ENCODE measurements at places on chromosomes 7 and 10. TPM values are rescaled to one million over a fixed set of nuclear protein-coding genes. Genes with fewer than 3 reads are reported as not detected.

TRIM50 gene
- total RNA-seq, result 1.3 TPM

XPNPEP1 gene
- total RNA-seq, result 86.4 TPM

PRKAR2B gene
- total RNA-seq, result 7.1 TPM

CREB3L2 gene
- 80.3 TPM for total RNA-seq

CADPS2 gene
- 38.4 TPM for total RNA-seq

HPSE2 gene
- total RNA-seq, result 12.4 TPM

TMEM213 gene
- 0.12 TPM for total RNA-seq

LIPF gene
- not detected for total RNA-seq

INSIG1 gene
- 256 TPM for total RNA-seq

OR6B1 gene
- not detected for total RNA-seq

CD36 gene
- 35.8 TPM for total RNA-seq

KIF20B gene
- total RNA-seq, result 2.9 TPM

AGAP9 gene
- 10.8 TPM for total RNA-seq

CFAP43 gene
- 1.9 TPM for total RNA-seq

DNA sequence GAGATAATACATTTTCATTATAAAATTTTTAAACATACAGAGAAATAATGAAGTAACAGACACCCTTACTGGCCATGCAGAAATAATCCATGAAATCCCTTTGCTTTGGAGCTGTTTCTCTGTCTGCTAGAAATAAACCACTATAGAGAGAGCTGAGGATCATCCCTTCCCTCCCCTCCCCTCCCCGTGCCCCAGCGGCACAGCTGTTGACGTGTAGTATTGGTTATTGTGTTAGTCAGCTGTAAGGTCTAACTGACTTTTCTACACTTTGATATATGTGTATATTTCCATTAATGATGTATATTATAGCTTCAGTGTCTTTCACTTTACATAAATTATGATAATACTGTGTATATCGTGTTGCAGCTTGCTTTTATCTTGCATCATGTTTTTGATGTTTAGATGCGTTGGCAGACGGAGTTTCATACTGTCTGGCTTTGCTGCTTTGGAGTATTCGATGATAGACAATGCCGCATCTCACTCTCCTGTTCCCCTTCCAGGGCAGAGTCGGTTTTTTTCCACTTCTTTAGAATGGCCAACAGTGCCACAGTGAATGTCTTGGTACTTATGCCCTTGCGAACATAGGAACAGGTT is 27.4 kb upstream of the GRID1 start:
- DNase-seq, result no peak

DNA sequence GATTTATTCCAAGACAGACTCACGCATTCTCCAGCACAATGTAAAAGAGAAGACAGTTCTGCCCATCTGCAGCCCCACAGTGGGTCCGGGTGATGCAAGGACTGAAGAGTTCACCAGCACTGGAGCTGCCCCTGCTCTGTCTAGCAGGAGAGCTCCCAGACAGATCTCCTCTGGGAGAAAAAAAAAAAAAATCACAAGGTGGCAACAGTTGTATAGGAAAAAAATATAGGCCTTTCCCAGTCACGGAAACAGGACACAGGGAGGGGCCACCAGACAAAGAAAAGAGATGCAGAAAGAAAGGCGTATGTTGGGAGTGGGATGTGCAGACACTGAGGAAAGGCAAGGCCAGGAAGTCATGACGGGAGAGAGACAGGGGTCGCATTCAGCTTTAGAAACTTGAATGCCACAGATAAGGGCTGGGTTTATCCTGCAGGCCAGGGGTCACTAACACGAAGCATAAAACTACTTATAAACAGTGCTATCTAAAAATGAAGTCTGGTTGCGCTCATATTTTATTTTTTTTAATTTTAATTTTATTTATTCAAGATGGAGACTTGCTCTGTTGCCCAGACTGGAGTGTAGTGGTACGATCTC is 54.1 kb downstream of the FAM171A1 start:
- DNase-seq, result no peak

DNA sequence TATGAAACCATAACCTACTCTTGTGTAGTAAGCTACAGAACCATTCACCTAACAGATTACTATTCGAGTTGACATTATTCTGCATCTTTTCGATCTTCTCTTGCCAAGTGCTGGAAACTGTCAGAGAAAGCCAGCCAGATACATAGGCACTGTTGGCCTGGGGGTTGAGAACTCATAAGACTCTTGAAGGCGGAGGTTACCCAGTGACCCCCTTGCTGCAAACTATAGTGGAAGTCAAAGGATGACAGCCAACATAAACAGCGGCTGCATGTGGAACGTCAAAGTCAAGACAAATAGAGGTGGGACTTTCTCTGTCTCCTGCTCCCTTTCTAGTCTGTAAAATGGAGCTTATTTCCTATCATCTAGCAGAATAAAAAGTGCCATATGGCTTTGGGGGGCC is 394.2 kb downstream of the LRMDA start:
- DNase-seq, result no peak

GRCh38 chr10:110419265-110419664 is 78.4 kb upstream of the DUSP5 start:
- DNase-seq, result no peak

GRCh38 chr10:126476246-126476645 is 88.0 kb upstream of the ADAM12 start:
- DNase-seq, result no peak

- peak; percentile 57 for DNase-seq
Measured at GRCh38 chr10:77925795-77926565, 575 bp downstream of the DLG5 start.

- DNase-seq, result no peak
Measured at GRCh38 chr7:23419160-23419559, 51.1 kb downstream of the IGF2BP3 start.

DNA sequence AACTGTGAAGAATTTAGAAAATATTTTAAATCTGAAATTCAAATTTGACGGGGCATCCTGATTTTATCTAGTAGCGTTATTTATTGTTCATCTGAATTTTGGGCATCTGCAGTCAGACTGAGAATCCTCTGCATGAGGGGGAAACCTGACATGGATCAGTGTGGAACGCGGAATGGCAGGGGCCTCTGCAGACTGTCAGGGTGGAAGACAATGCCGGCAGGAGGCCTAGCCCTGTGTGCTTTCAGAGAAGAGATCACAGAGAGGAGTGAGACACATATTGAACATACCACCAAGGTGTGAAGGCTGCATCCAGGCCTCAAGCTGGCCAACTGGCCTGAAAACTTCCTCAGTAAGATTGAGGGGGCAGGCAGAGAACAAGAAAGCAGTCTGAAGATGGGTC is 921.1 kb upstream of the GHITM start:
- no peak for DNase-seq

DNA sequence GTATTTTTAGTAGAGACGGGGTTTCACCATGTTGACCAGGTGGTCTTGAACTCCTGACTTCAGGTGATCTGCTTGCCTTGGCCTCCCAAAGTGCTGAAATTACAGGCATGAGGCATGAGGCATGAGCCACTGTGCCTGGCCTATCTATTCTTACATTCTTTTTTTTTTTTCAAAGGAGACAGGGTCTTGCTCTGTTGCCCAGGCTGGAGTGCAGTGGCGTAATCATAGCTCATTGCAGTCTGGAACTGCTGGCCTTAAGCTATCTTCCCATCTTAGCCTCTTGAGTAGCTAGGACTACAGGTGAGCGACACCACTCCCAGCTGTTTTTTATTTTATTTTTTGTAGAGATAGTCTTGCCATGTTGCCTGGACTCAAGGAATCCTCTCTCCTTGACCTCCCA is 20.5 kb downstream of the RSBN1L start:
- no peak for DNase-seq

DNA sequence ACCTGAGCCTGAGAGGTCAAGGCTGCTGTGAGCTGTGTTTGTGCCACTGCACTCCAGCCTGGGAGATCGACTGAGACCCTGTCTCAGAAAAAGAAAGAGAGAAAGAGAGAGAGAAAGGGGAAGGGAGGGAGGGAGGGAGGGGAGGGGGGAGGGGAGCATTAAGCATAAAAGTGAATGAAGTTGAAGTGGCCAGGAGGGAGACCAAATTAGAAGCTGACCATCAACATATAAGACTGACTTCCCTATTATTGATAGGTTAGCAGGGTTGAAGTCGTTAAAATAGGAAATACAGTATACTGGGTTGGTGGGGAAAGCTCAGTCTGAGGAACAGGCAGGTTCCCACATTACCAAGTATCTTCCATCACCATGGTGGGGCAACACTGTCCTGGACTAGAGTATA is 117.1 kb upstream of the MKLN1 start:
- DNase-seq, result no peak

- DNase-seq, result peak; percentile 13
Measured at GRCh38 chr7:104627516-104627915, 299.1 kb downstream of the LHFPL3 start.

DNA sequence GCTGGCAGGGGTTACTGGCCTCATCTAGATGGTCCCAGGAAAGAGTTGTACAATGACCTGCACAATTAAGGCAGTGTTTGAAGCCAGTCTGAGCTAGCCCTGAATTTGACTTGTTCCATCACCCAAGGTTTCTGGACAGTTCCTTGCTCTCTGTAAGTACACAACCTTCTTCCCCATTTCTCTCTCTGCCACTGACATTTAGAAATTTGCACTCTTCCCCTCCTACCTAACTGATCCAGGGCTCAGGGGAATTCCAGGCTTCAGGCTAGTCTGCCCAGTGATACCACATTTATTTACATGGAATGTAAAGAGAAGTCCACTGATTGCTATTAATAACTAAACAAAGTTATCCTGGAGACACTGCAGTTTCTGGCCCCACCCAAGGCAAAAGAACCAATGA is 139.0 kb upstream of the GPR26 start:
- no peak for DNase-seq

DNA sequence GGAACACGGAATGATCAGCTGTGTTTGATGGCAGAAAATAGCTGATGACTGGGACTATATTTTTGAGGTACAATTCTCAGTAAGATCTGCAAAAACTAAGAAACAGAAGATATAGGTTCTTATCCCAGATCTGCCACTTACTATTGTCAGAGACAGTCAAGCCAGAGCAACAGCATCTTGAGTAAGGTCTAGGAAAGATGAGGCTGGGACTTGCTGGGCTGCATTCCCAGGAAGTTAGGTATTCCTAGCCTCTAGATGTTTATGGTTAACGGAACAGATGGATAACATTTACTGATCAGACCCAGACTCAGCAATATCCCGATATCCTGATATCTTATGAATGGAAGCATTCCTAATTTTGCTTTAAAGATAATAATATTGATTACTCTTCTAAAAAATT is 68.7 kb upstream of the DNAJB12 start:
- no peak for DNase-seq

DNA sequence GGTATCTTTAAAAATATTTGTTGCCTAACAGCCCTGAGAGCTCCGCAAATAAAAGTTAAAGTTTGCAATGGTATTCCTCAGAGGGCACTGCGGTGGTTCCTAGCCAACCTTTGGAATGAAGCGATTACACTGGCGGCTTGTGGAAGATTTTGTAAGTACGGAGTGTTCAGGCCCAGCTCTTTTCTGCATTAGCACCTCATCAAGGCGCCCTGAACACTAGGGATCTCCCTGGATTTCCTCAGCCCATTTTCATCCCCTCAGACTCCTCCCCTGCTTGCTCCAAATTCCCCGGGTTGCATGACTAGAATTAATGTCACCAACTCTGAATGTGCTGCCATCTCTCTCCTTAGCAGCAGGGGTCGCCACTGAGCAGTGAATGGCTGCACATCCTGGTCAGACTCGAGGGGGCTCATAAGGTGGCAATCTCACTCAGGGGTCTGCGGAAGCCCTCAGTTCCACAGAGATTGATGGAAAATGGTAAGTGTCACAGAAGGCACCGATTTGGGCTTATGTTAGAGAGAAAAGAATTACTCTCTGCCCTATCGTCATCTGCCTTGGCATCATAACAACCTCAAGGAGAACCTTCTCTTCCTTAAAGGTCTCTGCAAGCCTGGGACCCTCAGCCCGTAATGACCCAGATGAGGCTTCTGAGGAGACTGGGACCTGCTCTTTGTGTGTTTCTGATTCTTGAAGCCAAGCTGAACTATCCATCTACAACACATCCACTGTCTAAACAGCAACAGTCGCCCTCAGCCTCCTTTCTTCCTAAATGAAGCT is 262.8 kb upstream of the AOAH start:
- peak; percentile 46 for DNase-seq

GRCh38 chr7:22420973-22421635 is 64.2 kb upstream of the RAPGEF5 start:
- DNase-seq, result peak; percentile 72

DNA sequence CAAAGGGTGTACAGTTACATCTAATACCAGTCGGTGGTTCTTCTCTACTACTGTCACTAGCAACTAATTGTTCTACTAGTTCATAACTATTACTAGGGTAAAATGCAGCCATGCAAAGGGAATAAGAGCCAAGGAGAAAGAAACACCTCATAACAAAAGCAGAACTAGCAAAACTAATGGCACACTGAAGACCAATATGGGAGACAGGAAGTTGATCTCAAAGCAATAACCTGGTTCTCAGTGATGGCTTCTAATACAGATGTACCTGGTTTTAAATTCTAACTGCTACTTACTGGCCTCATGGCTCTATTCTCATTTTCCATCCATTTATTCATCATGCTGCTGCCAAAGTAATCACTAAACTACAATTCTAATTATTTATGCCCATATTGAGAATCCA is 170.3 kb downstream of the SEMA3E start:
- no peak for DNase-seq

GRCh38 chr10:93413252-93413689 is 68.9 kb downstream of the MYOF start:
- no peak for DNase-seq

DNA sequence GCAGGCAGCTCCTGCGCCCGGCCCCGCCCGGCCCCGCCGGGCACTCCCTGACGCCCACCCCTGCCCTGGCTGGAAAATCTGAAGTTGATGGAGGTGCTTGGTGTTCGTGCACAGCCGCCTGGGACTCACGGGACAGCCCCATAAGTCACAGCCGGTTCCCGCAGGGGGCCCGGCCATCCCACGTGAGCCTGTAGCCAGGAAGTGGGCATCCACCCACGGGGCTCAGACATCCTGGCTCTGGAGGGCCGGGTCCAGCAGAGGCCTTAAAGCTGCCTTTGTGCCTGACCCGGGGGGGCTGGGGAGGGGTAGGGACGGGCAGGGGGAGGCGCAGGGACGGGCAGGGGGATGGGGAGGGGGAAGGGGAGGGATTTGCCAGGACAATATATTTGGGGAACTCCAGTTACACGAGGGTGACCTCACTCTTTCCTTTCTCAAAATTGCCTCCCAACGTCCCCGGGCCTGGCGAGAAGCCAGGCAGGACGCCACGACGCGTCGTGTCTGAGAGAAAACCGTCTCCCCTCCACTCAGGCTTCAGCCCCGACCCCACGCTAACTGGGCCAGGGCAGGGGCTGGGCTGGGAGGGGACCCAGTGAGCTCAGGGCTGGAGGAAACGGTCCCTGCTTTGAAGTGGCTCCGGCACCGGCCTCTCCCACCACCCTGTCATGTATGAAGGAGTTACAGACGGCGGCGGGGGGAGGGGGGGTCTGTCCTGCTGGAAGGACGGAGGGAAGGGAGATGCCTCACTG is 82.1 kb upstream of the PDGFA start:
- DNase-seq, result peak; percentile 49

- DNase-seq, result no peak
Measured at GRCh38 chr10:28566458-28567015, 33.6 kb downstream of the WAC start.

GRCh38 chr10:5105626-5106025 is 11.4 kb downstream of the AKR1C3 start:
- DNase-seq, result no peak

- no peak for DNase-seq
Measured at GRCh38 chr7:31082017-31082416, 29.9 kb downstream of the ADCYAP1R1 start.

GRCh38 chr10:48773580-48773979 is 88.9 kb downstream of the WDFY4 start:
- DNase-seq, result no peak
